ENCODE measurements at places on chromosomes 7 and 10.

GRCh38 chr7:28381466-28381865 is 30.9 kb upstream of the CREB5 start:
- no peak for DNase-seq

- DNase-seq: no peak
Measured at GRCh38 chr7:93145354-93145753, 2.8 kb downstream of the SAMD9L start.

DNA sequence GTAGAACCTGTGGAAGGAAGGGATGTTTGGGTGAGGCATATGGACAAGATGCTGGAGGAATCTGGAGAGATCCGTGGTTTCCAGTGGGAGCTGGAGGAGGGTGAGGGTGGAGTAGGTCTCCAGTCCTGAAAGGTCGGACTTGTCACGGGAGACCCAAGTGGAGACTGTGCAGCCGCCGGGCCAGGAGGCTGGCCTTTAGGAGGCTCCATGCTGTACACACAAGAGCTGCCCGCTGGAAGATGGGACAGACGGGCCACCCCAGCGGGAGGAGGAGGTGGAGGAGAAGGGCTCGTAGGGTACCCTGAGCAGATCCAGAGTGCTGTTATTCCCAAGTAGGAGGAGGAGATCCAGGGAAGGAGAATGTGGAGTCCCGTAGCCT is 106.7 kb downstream of the NKX6-2 start:
- DNase-seq: no peak

- DNase-seq: no peak
Measured at GRCh38 chr7:151632750-151633515, 113.2 kb upstream of the RHEB start.

DNA sequence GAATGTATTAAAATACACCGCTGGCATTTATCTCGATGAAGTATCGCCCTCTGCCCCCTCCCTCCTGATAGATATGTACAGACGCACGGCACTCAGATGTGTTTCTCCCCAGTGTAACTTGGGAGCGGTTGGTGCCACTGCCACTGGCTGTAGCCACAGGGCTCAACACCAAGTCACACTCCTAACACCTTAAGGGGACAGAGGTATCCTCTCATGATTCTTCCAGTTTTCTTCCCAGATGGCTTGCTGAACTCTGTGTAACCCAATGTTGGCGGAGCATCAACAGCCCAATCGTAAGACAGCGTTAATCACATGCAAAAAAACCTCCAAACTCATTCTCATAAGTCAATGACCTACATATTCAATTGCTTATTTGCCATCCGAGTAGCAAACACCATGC is 35.5 kb downstream of the CTBP2 start:
- no peak for DNase-seq

GRCh38 chr7:28903730-28904577 is 54.2 kb downstream of the TRIL start:
- no peak for DNase-seq

GRCh38 chr10:111246136-111246535 is 169.3 kb downstream of the ADRA2A start:
- DNase-seq: no peak

DNA sequence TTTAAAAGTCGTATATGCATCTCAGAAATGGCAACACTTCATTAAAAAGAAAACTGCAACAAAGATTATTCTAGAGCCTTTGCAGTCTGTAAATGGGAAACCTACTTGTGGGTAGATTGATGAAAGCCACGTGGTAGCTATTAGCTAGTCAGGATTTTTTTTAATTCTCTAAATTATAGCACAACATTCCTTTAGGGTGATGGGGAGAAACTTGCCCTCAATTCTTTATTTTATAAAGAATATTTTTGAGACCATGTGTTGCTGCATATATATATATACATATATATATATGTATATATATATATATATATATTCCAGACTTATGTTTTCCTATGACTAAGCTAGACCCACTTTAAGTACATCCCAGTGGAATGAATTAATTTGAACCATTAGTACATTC is 118.0 kb downstream of the PPP1R3A start:
- no peak for DNase-seq
